ENCODE measurements at places on chromosomes 13 and 19. TPM values are rescaled to one million over a fixed set of nuclear protein-coding genes. Genes with fewer than 3 reads are reported as not detected.

Gene ZNF256
- total RNA-seq = 21.0 TPM

Gene MTUS2
- total RNA-seq = not detected

Gene GPR4
- not detected for total RNA-seq

Gene RYR1
- 0.53 TPM for total RNA-seq

Gene RFX2
- 12.4 TPM for total RNA-seq

Gene CELF5
- not detected for total RNA-seq
